ENCODE measurements at places on chromosomes 7 and 10.

DNA sequence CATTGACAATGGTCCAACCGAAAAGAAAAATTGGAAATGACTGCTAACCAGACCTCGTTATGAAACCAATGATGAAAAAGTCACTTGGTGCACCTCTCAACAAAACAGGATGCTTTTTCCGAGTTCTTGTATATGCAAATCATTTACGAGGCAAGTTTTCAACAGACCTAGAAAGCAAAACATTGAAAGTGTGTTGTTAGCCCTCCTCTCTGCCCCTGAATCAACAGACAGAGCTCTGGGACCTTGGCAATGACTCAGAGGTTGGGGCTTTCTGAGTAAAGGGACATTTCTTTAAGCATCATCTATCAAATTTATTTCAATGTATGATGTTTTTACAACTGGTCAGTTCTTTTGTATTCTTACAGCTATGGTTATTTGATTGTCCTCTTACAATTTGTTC, 16.3 kb upstream of the DKK1 start:
- DNase-seq: no peak

GRCh38 chr10:114304017-114304570, 65.0 kb downstream of the VWA2 start:
- peak; percentile 44 for DNase-seq

DNA sequence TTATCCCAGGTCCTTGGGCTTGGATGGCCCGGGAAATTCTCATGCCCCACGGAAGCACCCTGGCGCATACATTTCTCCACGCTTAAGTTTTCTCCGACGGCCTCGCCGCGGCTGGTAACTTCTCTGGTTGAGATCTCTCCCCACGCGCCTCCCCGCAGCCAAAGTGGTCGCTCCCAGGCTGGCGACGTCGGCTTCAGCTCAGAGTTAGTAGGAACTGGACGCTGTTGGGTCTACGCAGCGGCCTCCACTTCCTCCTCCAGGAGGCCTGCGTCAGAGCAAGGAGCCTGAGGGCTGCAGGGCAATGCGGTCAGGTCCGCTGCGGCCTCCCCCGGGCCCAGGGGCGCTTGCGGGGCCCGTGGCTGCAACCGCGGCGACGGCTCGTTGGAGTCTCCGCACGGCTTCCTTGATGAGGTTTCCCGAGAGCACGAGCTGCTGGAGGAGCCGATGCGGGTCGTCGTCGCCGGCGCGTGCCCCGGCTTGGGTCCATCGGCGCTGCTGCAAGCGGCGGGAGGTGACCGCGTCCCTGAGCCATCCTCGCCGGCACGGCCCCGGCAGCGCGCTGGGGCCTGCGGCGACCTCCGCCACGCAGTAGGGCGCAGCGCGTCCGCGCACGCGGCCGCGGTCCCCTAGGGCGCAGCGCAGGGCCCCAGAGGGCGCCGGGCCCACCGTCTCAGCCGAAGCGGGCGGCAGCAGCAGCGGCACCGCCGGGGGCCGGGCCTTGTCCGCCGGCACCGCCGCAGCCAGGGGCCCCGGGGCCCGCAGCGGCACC, 744 bp downstream of the FRAT2 start:
- DNase-seq: peak; percentile 13

GRCh38 chr7:128303643-128304042, 40.1 kb downstream of the RBM28 start:
- DNase-seq: no peak

DNA sequence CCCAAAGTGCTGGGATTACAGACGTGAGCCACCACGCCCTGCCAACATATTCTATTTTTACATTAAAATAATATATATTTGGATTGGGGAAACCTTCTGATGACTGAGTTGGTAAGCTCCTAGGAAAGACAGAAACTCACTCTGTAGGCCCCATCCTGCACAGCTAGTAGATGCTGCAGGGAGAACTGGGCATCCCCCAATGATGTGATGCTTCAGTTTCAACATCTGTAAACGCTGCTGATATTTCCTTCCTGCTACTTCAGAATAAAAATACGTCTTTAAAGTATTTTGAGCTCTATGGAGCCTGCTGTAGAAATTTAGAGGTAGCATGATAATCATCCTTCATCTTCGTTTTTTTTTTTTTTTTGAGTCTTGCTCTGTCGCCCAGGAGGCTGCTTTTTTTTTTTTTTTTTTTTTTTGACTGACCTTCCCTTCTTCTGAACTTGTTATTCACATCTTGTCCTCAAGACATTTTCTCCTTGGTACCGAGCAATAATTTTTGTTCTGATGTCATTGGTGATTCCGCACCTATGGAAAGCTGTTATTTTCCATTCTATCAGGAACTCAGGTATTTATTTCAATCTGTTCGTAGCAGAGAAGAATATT, 21.8 kb upstream of the INPP5F start:
- DNase-seq: no peak

DNA sequence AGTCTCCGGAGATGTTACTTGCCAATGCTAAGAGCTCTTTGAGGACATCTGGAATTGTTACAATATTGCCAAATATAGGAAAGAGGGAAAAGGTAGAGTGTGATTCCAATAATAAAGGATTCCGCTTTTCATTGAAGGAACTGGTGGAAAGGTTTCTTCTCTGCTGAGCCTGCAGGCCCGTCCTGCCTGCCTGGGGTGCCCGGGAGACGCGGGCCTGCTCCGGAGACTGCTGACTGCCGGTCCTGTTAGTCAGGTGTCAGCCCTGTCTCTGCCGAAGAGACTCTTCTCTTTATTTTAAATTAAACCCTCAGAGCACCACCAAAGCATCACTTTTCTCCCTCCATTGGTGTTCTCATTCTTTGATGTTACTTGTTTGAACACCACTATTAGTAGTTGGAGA, 2.2 kb downstream of the EGFR start:
- no peak for DNase-seq

- no peak for DNase-seq
Measured at GRCh38 chr7:27192546-27193334, 7.2 kb downstream of the HOXA13 start.

DNA sequence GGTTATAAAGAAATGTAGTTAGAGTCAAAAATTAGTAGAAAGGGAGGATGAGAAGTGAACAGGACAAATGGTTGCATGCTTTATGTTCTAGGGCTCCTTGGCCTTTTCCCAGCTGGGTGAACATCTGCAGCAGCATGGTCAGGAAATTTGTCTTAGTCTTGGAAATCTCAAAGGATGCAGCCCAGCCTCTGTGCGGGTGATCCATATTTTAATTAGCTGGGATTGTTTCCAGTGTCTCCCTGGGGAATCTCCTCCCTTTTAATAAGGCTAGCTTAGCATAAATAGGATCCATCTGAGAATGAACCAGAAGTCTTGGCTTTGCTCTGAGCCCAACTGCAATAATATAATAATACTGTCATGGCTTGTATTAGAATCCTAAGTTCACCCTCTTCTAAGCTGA, 198.3 kb downstream of the PRKG1 start:
- DNase-seq: no peak

DNA sequence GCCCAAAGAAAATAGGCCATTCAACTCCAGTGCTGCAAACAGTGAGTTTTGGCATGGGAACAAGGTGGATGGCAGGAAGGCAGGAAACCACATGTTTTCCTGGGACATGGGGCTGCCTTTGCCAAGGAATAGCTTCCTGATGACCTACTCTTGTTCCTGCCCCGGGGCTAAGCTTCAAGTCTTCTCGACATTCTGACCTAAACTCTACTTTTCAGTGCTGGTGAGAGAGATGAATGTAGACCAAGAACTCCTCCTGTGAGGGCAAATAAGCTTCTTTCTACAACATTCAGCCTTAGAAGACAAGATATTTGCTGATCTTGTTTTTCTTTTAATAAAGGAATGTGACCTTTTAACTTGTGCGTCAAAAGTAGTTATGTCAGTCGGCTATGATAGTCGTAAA, 199.0 kb downstream of the GPR37 start:
- no peak for DNase-seq

DNA sequence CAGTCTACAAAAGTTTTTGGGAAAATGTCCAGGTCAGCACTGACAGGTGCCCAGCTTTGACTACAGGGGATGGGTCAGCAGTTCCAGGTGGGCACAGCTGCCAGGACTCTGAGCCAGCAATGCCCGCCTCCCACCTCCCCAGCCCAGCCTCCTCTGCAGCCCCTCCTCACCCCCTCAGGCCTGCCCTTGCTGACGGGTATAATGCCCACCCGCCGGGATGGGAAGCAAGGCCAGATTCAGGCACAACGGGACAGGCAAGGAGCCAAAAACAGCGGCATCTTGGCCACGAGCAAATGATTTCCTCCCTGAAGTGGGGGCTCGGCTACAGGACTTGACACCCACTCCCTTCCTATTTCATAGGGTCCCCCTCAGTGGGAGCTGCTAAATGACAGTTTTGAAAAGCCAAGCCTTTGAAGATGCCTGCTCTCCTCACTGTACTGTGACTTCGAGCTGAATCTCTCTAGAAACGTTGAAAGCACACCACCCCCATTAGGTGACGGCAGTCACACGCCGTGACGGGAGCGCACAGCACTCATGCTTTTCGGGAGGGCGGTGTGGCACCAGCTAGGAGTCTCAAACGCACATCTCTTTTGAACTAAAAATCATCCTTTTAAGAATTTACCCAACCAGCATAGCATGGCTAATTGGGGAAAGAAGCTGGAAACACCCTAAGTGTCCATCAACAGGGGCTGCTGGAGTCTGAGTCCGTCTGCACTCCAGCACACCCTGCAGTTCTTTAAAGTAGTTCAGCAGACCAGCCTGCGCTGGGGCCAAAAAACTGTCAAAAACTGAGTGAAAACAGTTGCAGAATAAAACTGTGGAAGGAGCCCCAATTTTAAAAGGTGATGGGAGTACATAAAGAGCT, 29.6 kb downstream of the MAD1L1 start:
- DNase-seq: no peak

- DNase-seq: no peak
Measured at GRCh38 chr10:117590101-117590875, 47.7 kb downstream of the EMX2 start.

- DNase-seq: no peak
Measured at GRCh38 chr7:131774419-131775220, 218.2 kb upstream of the PODXL start.

DNA sequence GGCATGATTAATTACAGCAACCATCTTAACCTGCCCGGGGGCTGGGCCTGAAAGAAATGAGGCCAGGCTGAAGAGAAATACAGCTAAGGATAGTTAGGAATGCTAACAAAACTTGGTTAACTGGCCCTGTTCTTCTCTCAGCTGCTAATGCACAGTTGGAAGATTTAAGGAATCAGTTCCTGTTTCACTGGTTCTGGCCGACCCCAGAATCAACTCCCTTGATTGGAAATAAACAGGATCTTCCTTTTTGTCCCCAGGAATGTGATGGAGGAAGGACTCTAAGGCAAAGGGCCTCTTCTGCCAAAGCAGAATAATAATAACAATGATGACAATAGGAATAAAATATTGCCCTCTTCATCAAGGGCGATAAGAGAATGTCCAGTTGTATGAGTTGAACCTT, 3.5 kb upstream of the LRMDA start:
- DNase-seq: no peak

DNA sequence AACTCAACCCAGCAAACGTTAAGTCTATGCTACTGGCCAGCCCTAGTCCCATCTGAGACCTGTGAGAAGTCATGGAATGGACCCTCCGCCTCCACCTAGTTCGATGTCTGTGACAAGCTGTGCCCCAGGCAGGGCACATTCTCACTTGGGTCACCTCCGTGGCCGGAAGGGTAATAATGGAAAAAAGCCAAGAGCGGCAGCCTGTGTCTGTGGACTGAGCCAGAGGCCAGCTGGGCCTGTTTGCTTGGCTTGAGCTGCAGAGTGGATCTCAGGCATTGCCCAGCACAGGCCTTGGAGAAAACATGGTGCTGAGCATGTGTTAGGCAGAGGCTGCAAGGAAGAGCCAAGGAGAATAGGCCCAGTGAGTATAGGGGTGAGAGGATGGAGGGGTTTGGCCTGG, 97.8 kb downstream of the GALNT17 start:
- no peak for DNase-seq

DNA sequence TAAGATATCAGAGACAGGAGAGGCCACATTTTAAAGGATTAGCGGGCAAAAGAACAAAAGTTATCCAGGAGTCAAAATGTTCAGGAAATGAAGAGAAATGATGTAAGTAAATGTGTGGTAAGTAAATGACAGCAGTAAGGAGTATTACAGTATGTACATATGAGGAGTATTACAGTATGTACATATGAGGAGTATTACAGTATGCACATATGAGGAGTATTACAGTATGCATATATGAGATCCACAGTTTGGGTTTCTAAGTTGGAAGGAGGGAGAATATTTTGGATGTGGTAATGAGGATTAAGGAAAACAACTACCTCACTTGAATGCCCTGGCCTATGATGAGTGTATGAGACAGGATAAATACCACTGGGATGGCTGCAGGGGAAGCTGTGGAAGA, 192.4 kb upstream of the DGKB start:
- DNase-seq: no peak

DNA sequence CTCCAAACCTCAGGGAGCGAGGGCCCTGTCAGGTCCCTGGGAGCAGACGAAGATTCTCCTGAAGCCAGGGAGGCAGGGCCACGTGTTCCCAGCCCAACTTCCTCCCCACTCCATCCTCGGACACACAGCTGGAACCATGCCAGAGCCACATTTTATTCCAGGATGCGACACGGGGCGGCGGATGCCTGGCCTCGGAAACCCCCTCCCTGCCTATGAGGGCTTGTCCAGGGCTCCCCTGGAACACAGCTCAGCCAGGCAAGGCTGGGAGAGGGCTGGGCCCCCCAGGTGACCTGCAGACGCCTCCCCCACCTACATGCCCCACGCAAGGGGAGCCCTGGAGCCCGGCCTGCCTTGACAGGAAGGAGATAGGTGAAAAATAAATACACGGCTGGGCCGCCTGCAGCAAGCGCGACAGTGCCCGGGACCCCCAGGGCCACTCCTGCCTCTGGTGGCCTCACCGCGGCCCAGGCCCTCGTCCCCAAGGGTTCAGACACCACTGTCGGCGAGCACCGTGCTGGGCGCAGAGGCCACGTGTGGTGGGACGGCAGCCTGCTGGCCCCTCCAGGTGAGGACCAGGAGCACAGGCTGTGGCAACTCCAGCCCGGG, 21.5 kb downstream of the GET4 start:
- no peak for DNase-seq

DNA sequence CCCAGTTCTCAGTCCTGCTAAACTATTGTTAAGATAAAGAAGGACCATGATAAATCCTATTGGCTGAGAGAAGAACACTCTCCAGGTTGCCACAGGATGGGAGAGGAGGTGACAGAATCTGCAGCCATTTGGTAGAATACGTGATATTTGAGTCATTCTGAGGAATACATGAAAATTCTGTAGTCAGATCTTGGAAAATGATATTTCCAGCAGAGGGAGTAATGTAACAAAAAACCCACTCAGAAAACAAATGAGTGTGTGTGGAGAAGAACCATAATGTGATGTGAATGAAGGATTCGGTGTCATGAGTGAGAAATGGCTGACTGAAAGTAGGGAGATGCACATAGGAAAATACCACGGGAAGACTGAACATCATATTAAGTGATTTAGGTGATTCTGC, 128.5 kb upstream of the PFKP start:
- DNase-seq: no peak

DNA sequence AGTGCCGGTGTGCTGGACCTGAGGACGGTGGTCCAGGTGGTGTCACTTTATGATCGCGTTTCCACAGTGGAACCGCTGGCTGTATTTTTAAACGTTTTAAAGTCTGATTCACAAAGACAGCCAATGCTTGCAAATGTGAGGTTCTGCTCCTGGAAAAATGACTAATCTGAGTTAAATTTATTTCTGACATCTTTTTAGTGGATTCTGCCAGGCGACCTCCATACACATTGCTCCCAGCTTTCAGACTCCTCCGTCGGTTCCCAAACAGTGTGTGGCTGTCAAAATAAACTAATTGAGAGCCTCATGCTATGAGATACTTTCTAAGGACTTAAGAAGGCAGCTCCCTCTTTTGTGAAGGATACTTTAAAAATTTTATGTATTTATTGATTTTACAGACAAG, 12.7 kb upstream of the TTYH3 start:
- no peak for DNase-seq

- no peak for DNase-seq
Measured at GRCh38 chr10:103478671-103479070, 369 bp downstream of the CALHM3 start.
